Amniotic stem cell (primary cell): ENCODE measurements at places on chromosomes 2 and 18.

- DNase-seq, result no peak
These were observed 8.3 kb downstream of the RHOB start for GRCh38 chr2:20455076-20455587.

DNA sequence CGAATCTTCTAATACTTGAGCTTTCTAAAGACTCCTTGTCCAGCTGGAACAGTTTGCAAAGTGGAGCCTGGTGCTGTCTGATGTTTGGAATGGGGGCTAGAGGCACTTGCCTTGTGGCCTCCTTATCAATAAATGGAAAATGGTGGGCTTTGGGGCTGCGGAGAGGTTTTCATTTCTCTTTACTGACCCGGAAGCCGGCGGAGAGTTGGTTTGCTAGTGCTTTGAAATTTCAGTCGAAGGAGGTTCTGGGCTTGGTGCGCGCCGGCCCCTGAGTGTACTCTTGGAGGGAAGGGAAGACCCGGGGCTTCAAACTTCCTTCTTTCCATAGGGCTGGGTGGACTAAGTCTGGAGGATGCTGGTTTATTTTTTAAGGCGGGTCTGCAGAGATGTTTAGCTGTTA is 714 bp downstream of the RPIA start:
- no peak for DNase-seq

DNA sequence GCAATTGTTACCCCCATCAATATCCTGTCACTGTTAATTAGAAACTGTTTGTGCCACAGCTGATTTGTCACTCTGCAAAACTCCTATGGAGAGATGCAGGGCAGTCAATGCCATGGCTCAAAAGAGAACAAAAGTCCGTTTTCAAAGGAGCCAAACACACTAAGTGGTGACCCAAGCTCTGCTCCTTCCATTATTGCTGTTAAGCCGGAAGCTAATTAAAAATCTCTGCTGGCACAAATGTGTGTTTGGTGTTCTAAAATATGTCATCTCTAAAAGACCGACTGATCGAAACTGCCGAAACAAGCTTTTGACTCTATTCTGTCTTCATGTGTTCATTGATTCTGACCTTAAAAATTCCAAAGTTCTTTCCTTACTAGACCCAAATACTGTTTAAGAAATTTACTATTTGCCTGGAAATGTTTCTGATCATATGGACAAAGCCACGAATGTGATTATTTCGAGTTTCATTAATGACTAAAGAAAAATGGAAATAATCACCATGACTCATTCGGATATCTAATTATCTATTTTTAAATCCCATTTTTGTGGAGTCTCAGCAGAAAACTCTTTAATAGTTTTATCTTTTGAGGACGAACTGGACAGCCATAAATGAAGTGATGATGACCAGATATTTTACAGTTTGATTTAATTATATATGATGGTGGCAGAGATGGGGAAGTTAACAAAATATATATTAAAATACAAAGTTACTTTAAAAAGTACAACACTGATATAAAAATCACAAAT is 287.6 kb downstream of the SOCS6 start:
- DNase-seq, result no peak

DNA sequence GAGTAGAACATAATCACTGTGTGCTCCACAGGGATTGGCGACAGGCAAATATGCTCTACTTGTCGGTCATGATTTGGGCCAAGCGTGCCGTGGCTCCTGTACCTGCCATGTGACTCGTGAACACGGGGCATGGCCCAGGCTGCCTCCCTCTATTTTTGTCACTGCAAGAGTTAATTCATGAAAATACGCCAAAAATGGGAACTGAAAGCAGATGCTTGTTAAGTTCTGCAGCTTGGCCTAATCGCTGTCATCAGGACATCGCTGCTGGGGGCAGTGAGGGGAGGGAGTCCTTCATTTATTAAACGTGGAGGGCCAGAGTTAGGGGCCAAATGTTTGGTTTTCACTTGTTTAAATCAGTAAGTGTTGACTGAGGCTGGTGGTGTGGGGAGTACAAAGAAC is 177.8 kb downstream of the BCL2 start:
- no peak for DNase-seq

DNA sequence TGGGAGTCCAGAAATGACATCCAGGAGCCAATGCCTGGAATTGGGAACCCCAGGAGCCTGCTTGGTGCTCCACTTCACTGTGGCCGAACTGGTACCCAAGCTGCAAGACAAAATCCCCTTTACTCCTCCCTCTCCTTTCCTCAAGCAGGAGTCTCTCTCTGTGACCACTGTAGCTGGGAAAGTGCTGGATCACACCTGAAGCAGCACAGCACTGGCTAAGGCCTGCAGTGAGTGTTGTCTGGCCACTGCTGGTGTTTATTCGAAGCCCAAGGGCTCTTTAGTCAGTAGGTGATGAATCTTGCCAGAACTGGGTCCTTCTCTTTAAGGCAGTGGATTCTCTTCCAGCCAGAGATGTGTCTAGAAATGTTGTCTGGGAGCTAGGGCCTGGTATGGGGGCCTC is 26.4 kb downstream of the STPG4 start:
- DNase-seq, result no peak

DNA sequence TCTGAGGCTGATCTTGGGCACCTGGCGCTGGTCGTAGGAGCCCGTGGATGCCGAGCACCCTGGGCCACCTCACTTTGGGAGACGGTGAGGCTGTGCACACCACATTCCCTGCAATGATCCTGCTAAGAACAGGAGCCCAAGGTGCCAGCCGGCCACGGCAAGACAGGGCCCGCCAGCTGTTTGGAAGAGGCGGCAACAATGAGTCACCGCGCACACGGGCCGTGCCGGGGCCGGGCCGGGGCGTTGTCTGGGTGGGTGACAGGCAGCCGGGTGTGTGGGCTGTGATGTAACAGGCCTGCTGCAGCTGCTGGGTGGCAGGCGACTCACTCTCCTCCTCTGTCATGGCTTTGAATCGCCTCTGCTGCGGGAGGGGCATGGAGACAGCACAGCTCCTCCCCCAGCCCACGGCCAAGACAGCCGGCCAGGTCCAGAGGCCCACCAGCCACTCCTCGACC is 49.7 kb upstream of the ODC1 start:
- peak; percentile 5 for DNase-seq

DNA sequence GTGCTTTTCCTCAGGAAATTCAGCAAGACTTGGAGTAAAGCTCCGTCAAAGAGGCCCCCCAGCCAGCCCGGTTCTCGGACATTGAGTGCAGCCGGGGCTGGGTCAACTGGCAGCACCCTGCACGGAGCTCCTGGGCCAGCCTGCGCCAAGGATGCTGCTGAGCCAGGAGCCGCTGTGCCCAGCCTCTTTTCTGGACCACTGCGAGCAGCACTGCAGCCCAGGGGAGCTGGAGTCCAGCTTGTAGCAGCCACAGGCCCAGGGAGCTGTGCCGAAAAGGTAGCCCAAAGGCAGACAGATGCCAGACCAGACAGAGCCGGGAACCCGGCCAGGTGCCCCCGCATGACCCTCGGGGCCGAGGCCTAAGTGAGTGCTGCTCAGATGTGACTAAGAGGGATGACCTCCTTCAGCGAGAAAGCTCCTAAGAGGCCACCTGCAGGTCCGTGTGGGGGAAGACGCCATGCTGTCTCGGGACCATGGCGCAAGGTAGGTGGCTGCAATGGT is 7.3 kb downstream of the CLHC1 start:
- DNase-seq, result no peak

DNA sequence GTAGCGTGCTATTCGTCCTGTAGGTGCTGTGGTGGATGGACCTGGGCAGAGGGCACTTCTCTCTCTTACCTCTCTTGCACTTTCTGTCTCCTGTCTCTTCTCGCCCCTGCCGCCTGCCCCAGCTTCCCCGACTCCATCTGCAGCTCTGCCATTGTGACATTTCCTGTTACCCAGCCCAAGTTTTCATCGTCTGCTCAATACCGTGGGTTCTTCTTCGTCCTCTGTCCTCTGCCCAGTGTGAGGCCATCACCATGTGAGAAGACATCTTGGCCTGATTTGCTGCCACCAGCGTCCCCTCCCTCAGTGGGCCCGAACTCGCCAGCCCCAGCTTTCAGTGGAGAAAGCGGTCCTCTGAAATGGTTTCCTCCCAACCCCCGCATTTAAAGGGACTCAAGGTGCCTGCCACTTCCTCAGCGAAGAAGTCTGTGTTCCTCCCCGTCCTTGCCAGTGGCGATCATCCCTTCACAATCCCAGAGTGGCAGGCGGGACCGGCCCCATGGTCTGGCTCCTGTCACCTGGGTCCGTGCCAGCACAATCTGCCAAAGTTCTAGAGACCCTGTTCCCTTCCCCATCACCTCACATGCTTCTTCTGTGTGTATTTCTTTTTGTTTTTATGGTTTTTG is 18.0 kb downstream of the TGOLN2 start:
- DNase-seq, result no peak

DNA sequence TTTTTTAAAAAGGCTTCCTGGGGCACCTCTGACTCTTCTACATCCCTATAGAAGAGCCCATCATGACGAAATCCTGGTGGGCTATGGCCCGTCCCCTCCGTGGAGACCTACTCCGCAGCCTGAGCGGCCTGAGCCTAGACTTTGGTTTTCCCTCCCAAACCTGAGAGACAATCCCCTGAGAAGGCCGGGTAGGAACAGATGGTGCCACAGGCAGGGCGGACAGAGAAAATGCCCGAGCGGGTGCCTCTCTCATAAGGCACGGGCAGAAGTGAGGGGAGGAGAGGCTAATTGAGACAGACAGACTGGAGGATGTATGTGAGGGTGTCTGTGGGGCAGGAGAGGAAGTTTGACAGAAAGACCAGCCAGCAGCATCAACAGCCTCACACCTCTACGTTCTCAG is 20.2 kb upstream of the SFXN5 start:
- DNase-seq, result no peak

- DNase-seq, result no peak
These were observed 510.0 kb downstream of the PARD3B start for GRCh38 chr2:205055251-205055650.

- DNase-seq, result no peak
These were observed 100.9 kb downstream of the DPP10 start for GRCh38 chr2:114543236-114543766.
